ENCODE measurements at places on chromosomes 1 and 21. TPM values are rescaled to one million over a fixed set of nuclear protein-coding genes. Genes with fewer than 3 reads are reported as not detected.

MCOLN2 gene
- total RNA-seq = 57.6 TPM

NCF2 gene
- total RNA-seq = 22.6 TPM

KCNE2 gene
- 0.48 TPM for total RNA-seq

DNA sequence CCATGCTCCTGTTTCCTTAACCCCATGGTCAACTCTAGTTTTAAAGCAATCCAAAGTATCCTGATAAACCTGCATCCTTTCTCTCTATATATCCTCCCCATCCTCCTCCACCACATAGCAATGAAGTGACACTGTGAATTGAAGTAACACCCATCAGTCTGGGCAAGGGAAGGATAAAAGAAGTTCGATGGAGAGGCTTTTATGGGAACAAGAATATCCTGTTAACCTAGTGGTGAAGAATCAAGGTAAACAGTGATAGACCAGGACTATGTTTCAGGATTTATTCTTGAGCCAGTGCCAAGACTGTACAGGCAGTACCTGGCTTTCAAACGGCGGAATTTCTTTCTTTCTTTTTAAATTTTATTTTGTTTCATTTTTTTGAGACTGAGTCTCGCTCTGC, 17.6 kb downstream of the RABIF start:
- DNase-seq = no peak

DNA sequence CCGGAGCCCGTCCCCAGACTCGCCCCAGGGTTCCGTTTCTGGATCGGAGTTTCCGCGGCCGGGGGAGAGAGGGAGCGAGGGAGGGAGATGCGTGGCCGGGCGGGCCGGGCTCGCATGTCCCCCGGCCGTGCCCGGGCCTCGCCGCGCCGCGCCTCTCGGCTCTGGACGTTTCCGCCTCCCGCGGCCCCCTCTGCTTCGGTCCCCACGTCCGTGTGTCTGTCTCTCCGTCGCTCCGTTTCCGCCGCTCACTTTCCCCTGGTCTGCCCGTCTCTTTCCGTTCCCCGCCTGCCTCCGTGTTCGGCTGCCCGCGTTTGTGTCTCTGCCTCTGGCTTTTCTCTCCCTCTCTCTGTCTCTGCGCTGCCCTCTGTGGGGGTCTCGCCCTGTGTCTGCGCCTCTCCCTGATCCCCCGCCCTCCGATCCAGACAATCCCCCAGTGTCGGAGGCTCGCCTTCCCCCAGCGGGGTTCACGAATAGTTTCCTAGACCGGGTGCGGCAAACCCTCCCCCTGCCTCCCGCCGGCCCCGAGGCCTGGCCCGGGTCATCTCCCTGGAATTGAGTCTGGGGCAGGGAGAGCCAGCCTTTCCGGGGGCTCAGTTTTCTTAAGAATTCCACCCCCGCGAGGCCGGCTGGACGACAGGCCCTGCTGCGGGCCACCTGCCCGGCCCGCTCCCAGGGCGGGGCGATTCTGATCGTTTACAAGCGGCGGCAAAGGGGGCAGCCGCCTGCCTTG, 735 bp downstream of the NBL1 start:
- peak; percentile 73 for DNase-seq

GRCh38 chr21:34702341-34703170, 33.8 kb downstream of the CLIC6 start:
- DNase-seq = no peak

GRCh38 chr1:220527279-220527907, 543 bp upstream of the MARK1 start:
- DNase-seq = no peak

GRCh38 chr1:143699115-143699514, 272.7 kb downstream of the FAM72C start:
- no peak for DNase-seq

DNA sequence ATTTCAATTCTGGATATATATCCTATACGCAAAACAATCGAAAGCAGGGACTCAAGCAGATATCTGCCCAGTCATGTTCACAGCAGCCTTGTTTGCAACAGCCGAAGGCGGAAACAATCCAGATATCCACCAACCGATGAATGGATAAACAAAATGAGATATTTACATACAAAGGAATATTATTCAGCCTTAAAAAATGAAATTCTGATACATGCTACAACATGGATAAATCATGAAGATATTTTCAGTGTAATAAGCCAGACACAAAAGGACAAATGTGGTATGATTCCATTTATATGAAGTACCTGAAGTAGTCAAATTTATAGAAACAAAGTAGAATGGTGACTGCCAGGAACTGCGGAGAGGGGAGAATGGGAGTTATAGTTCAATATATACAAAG, 15.6 kb downstream of the GATAD2B start:
- no peak for DNase-seq

GRCh38 chr21:31732597-31733550, 956 bp upstream of the SCAF4 start:
- peak; percentile 39 for DNase-seq

DNA sequence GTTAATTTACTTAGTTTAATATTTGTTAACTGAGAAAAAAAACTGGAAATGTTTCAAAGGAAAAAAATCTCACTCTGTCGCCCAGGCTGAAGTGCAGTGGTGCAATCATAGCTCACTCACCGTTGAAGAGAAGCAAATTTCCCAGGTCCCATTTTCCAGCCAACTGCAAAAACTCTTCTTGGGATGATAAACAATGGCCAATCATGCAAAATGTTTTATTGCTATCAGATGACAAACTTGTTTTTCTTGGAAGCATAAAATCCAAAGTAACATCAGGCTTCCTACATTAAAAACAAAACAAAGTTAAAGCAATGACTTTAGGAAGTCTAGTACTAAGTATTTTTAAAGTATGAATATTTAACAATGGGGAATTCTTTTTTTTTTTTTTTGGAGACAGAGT, 84.9 kb downstream of the LYST start:
- DNase-seq = no peak

- DNase-seq = no peak
These were observed 23.8 kb upstream of the IER5 start for GRCh38 chr1:181064702-181065101.

DNA sequence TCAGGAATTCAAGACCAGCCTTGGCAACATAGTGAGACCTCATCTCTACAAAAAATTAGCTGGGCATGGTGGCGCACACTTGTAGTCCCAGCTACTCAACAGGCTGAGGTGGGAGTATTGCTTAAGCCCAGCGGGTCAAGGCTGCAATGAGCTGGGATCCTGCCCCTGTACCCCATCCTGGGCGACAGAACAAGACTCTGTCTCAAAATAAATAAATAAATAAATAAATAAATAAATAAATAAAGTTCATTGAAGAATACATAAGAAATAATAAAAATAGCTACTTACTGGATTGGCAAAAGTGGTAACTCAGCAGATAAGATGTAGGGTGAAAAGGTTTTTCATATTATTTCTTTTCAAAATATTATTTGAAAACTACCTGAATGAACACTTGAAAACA, 5.9 kb downstream of the CEP170 start:
- no peak for DNase-seq

DNA sequence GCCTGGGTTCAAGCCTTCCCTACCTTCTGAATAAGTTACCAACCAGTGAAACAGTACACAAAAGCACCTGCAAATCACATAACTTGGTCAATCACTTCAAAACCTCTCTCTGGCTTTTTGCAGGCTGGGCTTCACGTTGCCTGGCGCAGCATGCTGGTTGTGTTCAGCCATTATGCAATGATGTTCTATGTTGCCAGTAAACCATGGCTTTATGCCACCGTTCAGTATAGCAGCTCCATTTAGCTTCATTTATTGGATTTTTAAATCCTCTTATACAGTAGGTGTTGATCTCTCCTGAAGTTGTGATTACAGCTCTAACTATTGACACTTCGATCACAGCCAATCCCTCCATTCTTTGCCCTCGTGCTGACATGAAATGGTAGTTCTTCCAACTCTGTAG, 233.6 kb upstream of the PTBP2 start:
- DNase-seq = no peak

DNA sequence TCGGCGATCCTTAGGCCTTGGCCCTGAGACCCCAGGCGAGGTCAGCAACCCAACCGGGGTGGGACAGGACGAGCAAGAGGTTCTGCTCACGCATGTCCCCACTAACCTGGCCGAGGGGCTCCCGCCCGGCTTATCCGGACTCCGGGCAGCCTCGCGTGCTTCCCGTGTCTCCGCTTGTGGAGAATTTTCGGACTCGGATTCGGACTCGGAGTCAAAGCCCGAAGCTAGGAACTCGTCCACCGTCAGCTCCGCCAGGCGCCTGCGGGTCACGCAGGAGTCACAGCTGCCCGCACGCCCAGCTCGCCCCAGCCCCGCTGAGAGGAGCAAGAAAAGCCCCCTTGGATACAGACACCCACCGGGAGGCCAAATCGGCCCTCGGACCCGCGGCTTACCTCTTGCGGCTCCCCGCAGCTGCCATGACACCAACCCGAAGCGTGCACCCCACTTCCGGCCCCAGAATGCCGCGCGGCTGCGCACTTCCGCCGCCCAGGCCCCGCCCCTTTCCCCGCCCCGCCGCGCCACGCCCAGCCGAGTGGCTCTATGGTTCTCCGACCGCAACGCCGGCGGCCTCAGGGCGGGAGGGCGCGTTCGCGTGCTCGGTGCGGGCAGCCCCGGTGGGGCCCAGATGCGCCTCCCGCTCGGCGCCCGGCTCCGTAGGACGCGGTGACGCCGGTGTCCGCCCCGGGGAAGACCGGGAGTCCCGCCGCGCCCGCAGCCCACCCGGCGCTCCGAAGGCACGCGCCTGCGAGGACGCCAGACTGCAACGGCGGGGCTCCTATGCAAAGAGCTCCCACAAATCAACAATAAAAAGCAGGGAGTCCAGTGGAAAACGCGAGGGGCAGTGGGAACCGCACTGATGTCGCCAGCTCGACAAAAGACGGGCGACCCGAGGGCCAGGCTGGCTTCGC, at the start of gene NOC2L:
Gene NOC2L (minus strand): TSS at position 434 of the 908 bp plus-strand sequence. CDS start 16 bp downstream, at position 418.
- DNase-seq = peak; percentile 93

- no peak for DNase-seq
These were observed 383.0 kb downstream of the SETD4 start for GRCh38 chr21:35677298-35677841.

DNA sequence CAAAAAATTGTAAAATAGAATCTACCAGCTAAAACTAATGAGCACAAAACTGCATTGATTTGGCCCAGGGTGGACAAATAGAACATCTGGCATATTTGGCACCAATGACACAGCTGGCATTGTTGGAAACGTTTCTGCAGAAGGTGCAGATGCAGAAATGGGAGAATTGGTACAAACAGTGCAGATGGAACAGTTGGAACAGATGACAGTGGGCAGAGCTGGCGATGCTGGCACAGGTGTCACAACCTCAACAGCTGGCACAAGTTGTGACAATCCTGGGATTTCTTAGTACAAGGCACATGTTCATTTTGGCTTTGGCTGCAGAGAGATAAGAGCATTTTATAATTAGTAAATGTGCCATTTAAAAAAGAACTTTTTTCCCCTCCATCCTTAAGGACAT, 91.1 kb upstream of the ZBTB18 start:
- no peak for DNase-seq
